ENCODE measurements at places on chromosomes 12 and 14.

DNA sequence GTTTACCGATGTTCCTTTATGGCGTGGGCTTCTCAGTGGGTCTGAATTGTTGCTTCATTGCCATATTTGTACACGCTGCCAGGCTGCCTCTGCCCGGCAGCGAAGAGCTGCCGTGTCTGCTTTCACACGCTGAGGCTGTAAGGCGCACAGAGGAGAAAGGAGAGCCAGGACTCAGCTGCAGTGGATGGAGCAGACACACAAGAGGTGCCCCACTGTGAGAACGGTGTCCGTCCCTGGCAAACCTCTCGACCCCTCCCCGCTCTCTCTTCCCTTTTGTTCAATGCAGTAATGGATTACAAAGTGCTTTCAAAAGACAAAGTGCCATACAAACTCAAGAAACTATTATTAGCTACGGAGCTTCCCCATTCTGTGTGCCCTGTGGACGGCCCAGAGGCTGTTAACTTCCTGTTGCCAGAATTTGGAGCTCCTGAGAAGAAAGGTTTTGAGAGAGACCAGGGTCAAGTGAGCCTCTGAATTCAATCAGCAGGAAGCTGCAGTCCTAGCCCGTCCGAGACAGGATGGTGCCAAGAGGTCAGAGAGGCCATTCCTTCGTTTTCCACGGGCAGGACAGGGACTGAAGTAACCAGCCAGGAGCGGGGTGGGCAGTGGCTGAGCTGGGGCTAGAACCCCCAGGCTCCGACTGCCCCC lies 15.8 kb downstream of the CCND2 start:
- DNase-seq = no peak

DNA sequence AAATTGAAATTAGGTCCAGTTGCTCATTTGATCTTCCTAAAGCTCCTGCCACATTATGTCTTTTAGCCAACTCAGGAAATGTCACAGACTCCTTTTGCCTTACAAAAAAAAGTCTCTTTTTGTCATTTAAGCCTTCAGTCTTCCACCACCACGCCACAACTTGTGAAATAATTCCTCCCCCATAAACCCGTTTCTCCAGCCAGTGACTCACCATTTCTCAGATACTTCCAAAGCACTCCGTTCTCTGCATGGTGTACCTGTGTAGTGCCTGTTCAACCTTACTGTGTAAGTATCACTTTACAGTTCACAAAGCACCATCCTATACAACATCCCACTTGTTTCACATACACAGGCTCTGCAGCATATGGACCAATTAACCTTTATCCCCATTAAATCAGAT lies 139.5 kb upstream of the AEBP2 start:
- no peak for DNase-seq

DNA sequence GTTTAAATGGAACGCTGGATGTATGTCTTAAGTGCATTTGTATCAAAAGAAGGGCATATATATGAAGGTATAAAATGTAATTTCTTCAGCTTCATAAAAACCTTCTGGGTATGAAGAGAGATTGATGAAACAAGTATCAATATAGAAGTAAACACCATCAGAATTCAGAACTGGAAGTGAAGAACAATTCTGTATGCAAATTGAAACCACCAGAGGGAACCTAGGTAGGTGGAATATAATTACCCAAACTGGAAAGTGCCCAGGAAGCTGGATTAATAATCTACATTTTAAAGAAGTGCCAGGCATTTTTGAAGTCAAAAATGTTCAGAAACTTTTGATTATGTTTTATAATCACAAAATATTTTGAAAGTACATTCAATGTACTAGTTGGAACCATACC lies 336.2 kb upstream of the GARIN6 start:
- DNase-seq = no peak

GRCh38 chr12:53495903-53496751 lies 3.1 kb downstream of the MAP3K12 start:
- DNase-seq = no peak

- no peak for DNase-seq
These were observed 34.8 kb upstream of the FRMD6 start for GRCh38 chr14:51616724-51617409.

DNA sequence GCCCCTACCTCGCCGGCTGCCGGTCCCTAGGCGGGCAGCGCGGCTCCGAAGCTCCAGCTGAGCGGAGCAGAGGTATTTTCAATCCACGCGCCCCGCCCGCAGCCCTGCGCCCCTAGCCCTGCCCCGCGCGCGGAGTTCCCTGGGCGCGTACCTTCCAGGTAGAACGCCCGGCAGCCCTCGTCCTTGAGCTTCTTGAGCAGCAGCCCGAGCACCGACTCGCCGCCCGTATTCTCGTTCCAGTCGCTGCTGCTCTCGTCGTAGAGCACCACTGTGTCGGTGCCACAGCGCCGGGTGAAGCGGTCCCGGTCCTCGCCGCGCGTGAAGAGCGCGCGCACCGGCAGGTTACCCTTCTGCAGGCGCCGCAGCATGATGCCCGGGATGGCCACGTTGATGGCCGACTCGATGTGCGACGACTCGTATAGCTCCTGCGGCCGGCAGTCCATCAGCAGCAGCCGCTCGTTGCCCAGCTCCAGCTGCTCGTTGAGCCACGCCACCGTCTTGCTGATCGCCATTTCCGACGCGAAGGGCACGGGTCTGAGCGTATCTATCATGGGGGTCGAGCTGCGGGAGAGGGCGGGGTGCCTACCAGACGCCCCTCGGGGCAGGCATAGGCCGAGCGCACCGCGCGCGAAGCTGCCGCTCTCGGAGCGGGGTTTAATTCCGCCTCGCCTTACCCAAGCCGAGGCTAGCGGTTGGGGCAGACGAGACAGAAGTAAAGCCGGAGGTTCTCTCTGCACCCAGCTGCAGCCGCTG lies 636 bp downstream of the DUSP6 start:
- DNase-seq = no peak

DNA sequence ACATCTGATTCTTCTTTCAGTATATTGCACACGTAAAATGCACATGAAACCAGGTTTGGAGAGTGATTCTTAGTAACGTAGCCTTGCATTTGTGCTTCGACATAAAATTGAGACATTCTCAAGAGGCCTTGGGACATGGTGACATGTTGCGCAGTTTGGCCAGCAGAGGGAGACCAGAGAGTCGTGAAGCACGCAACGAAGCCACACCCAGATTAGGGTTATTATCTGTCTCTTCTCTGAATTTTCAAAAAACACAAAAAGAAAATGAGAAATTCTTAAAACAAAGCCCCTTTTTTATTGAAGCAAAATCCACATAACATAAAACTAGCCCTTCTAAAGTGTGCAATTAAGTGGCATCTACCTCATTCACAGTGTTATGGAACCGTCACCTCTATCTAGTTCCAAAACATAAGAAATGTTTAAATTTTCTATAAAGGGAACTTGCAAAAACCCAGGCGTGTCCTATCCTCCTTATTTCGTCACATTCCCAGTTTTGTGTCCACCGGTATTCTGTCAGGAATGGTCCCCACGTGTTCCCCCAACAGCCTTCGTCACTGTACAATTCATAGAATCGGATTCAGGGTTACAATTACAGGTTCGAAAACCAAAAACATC lies 108.8 kb upstream of the ATF7IP start:
- peak; percentile 31 for DNase-seq

DNA sequence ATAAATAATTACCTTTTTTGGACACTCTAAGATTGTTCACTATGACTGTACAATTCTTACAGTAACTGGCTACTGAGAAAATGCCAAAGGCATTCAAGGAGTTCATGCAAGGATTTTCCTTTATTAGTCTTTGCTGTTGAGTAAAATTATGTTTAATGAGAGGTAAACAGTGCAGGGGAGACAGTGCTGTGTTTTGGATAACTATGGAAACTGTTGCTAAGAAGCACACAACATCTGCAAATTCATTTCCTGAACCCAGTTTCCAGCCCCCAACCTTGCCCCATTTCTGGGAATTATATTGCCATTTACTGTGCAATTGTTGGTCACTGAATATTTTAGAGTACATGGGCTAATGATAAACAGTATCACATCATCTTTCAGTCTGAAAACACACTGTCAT lies 1005.8 kb downstream of the TRHDE start:
- DNase-seq = no peak

GRCh38 chr12:70590549-70591226 lies 46.5 kb downstream of the PTPRB start:
- no peak for DNase-seq

- no peak for DNase-seq
These were observed 25.2 kb downstream of the SINHCAF start for GRCh38 chr12:31300783-31301182.

GRCh38 chr12:127893895-127894609 lies 372.9 kb upstream of the TMEM132C start:
- DNase-seq = no peak

- DNase-seq = no peak
These were observed 4.6 kb downstream of the SSH1 start for GRCh38 chr12:108852674-108853309.

- DNase-seq = no peak
These were observed 720.5 kb downstream of the VRK1 start for GRCh38 chr14:97517566-97518234.

DNA sequence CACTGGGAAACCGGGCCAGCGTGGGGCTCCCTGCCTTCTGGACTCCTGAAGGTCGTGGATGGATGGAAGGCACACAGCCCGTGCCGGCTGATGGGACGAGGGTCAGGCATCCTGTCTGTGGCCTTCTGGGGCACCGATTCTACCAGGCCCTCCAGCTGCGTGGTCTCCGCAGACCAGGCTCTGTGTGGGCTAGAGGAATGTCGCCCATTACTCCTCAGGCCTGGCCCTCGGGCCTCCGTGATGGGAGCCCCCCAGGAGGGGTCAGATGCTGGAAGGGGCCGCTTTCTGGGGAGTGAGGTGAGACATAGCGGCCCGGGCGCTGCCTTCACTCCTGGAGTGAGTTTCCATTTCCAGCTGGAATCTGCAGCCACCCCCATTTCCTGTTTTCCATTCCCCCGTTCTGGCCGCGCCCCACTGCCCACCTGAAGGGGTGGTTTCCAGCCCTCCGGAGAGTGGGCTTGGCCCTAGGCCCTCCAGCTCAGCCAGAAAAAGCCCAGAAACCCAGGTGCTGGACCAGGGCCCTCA lies 26.9 kb downstream of the HIP1R start:
- DNase-seq = no peak

DNA sequence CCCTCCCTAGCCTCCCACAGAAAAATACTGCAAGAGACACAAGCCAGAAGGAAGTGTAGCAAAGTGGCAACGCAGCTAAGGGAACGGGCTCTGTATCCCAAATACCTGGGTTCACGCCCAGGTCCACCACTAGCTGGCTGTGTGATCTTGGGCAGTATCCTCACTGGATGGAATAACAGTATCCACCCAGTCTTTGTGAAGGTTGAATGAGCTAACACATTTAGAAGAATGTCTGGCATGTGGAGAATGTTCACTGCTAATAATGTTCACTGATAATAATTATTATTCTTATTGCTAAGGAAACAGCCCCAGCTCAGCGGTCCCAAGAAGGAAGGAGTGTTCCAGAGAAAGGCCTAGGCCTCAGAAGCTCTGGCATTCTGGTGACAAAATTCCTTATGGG lies 70.9 kb downstream of the VWF start:
- DNase-seq = no peak

- DNase-seq = no peak
These were observed 41.8 kb upstream of the CLMN start for GRCh38 chr14:95361373-95362137.
